ENCODE measurements at places on chromosomes 13 and 19. TPM values are rescaled to one million over a fixed set of nuclear protein-coding genes. Genes with fewer than 3 reads are reported as not detected.

Gene YJEFN3
- total RNA-seq: 3.5 TPM

Gene IZUMO2
- not detected for total RNA-seq

Gene ZNF793
- total RNA-seq: 3.6 TPM

Gene SSC5D
- total RNA-seq: 22.4 TPM

Gene ZNF558
- total RNA-seq: 12.8 TPM

Gene LGALS7
- not detected for total RNA-seq

Gene LILRB3
- total RNA-seq: 38.2 TPM

Gene WIZ
- 90.4 TPM for total RNA-seq

Gene ZSCAN5B
- total RNA-seq: not detected

Gene ICAM4
- not detected for total RNA-seq

Gene FXYD1
- 34.8 TPM for total RNA-seq

GRCh38 chr13:97028441-97029299 lies 34.4 kb upstream of the OXGR1 start:
- no peaks in the 10 kb centered on the region for H3K4me1 ChIP-seq
- no peaks in the 10 kb centered on the region for H3K36me3 ChIP-seq
- no peak overlapping the region for H3K27ac ChIP-seq
- H3K4me3 ChIP-seq: no peak overlapping the region
- no peaks in the 10 kb centered on the region for H3K27me3 ChIP-seq

- no peaks in the 10 kb centered on the region for H3K27me3 ChIP-seq
- DNase-seq: no peak
- no peaks in the 10 kb centered on the region for H3K4me1 ChIP-seq
- H3K36me3 ChIP-seq: peaks cover 18% of the 10 kb centered on the region
- H3K4me3 ChIP-seq: no peak overlapping the region
Observed at GRCh38 chr13:29537736-29538651, 57.5 kb downstream of the SLC7A1 start.

DNA sequence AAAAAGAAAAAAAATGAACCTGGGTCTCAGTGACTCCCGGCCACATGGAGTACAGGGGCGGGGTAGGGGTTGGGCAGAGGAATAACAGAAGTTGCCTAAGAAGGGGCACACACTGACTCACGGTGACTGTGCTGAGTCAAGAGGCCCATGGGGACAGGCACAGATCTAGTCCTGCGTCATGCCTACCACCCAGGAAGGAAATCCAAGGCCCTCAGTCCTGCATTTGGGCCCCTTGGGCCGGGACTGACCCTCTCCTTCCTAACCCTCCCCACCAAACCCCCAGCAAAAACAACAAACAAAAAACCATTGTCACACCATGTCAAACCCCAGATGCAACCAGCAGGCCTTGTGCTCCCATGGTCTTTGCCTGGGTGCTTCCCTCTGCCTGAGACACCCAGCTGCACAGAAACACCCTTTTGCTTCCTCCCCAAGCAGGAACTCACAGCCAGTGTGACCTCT lies 9.6 kb upstream of the NOTCH3 start:
- H3K4me3 ChIP-seq: no peak overlapping the region
- H3K27ac ChIP-seq: peak overlapping the region; percentile 71
- no peaks in the 10 kb centered on the region for H3K36me3 ChIP-seq

- H3K4me1 ChIP-seq: no peaks in the 10 kb centered on the region
- no peaks in the 10 kb centered on the region for H3K27me3 ChIP-seq
- H3K27ac ChIP-seq: no peak overlapping the region
- H3K36me3 ChIP-seq: no peaks in the 10 kb centered on the region
Observed at GRCh38 chr13:70714993-70715392, 606.7 kb upstream of the KLHL1 start.

GRCh38 chr13:72556945-72557344 lies 170.5 kb downstream of the MZT1 start:
- no peak overlapping the region for H3K4me3 ChIP-seq
- no peak overlapping the region for H3K27ac ChIP-seq
- DNase-seq: no peak
- no peaks in the 10 kb centered on the region for H3K4me1 ChIP-seq
- H3K36me3 ChIP-seq: no peaks in the 10 kb centered on the region

- no peak overlapping the region for H3K27ac ChIP-seq
- no peaks in the 10 kb centered on the region for H3K4me1 ChIP-seq
- no peak for DNase-seq
- no peaks in the 10 kb centered on the region for H3K27me3 ChIP-seq
- H3K4me3 ChIP-seq: no peak overlapping the region
Observed at GRCh38 chr19:17560205-17560595, 4.8 kb downstream of the COLGALT1 start.

GRCh38 chr13:46629811-46630413 lies 76.9 kb downstream of the LRCH1 start:
- no peak overlapping the region for H3K4me3 ChIP-seq
- no peaks in the 10 kb centered on the region for H3K36me3 ChIP-seq
- no peaks in the 10 kb centered on the region for H3K27me3 ChIP-seq
- no peak overlapping the region for H3K27ac ChIP-seq

GRCh38 chr13:99434258-99434788 lies 66.9 kb upstream of the TM9SF2 start:
- no peak overlapping the region for H3K27ac ChIP-seq
- H3K4me1 ChIP-seq: no peaks in the 10 kb centered on the region
- H3K4me3 ChIP-seq: no peak overlapping the region
- no peak for DNase-seq
- no peaks in the 10 kb centered on the region for H3K27me3 ChIP-seq

DNA sequence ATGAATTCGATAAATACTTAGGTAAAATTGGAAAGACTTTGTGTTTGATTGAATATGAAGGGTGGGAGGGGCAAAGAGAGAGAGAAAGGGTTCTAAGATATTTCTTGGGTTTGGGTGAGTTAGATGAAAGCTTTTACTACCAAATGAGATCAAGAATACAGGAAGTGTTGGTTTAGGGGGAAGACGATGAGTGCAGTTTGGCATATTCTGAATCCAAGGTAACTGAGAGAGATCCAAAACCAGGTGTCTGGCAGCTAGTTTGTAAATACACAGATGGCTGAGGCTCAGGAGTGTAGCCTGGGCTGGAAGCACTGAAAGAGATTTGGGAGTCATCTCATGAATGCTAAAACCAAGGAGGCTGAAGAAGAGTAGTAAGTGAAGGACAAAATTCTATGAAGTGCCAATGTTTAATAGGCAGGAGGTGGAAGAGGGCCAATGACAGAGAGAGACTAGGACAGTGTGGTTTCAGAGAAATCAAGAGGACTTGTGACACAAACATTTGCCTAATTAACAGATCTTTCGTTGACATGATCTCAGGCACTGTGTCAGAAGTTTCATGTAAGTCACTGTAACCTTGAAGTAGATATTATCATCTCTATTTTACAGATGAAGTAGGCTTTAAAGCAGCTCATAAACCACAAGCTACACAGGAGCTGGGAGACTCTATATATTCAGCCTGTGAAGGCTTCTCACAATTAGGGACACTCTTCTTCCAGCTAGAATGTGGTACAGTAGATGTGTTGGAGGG lies 70.2 kb upstream of the ZDHHC20 start:
- DNase-seq: no peak
- H3K27ac ChIP-seq: no peak overlapping the region
- no peaks in the 10 kb centered on the region for H3K27me3 ChIP-seq
- H3K4me3 ChIP-seq: no peak overlapping the region

- H3K36me3 ChIP-seq: peaks cover 61% of the 10 kb centered on the region
- no peak for DNase-seq
- peaks cover 11% of the 10 kb centered on the region for H3K4me1 ChIP-seq
- no peak overlapping the region for H3K27ac ChIP-seq
- H3K4me3 ChIP-seq: no peak overlapping the region
Observed at GRCh38 chr13:114021464-114022308, 47.8 kb upstream of the C13orf46 start.

GRCh38 chr19:41998246-41999020 lies 4.4 kb upstream of the ATP1A3 start:
- no peaks in the 10 kb centered on the region for H3K4me1 ChIP-seq
- H3K27me3 ChIP-seq: peaks cover 12% of the 10 kb centered on the region
- H3K36me3 ChIP-seq: no peaks in the 10 kb centered on the region
- H3K4me3 ChIP-seq: no peak overlapping the region
- H3K27ac ChIP-seq: no peak overlapping the region

DNA sequence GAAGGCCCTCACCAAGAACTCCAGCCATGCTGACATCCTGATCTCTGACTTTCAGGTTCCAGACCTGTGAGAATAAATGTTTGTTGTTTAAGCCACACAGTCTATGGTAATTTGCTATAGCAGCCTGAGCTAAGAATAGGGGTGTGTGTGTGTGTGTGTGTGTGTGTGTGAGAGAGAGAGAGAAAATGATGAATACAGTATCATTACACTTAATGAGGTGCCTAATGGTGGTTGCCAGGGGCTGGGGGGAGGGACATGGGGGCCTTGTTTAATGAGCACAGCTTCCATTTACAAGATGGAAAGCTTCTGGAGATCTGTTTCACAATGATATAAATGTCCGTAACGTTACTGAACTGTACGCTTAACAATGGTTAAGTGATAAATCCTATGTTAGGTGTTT lies 53.8 kb upstream of the LATS2 start:
- H3K4me1 ChIP-seq: no peaks in the 10 kb centered on the region
- H3K4me3 ChIP-seq: no peak overlapping the region
- DNase-seq: no peak
- H3K36me3 ChIP-seq: no peaks in the 10 kb centered on the region

GRCh38 chr13:90808838-90809237 lies 538.6 kb upstream of the MIR17HG start:
- H3K36me3 ChIP-seq: no peaks in the 10 kb centered on the region
- no peaks in the 10 kb centered on the region for H3K4me1 ChIP-seq
- no peak for DNase-seq

DNA sequence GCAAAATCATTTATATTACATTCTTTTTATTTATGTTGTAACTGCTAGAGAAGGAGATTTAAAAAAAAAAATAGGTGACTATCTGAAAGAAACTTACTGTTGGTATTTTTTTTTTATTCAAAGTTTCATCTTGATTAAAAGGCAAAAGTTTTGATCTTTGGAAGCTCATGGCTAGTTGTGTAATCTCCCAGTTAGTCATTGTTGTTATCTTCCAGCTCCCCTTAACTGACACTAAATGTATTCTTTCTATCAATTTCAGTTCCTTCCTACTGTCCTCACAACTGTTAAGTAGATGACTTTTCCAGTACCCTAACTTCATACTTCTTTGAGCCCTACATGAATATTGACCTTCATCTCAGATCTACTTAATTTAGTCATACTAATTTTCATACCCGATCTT lies 71.1 kb downstream of the PIBF1 start:
- no peaks in the 10 kb centered on the region for H3K27me3 ChIP-seq
- no peak overlapping the region for H3K27ac ChIP-seq
- DNase-seq: no peak
- peaks cover 11% of the 10 kb centered on the region for H3K36me3 ChIP-seq
- H3K4me1 ChIP-seq: no peaks in the 10 kb centered on the region
